Activated naive CD8-positive, alpha-beta T cell treated with anti-CD3 and anti-CD28 coated beads for 36 hours (primary cell): ENCODE measurements at places on chromosomes 11 and 22.

DNA sequence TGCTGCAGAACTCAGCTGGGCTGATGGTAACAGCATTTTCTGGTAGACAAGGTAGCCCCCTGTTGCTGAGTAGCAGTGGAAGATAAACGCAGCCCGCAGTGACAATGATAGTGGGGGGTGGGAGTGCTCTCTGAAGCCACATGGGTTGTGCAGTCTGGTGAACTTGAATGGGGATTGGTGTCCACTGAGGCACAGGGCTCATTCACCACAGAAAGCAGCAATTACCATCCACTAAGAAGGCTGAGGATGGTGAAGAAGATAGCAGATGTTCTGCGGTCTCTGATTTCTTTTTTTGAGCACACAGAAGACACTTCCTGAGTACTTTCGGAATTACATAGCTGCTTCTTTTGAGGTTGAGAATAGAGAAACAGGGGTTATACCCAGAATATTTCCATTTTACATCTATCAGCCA is 150.3 kb downstream of the LRRC4C start:
- DNase-seq: no peak

GRCh38 chr11:48900131-48900800 is 83.4 kb downstream of the TRIM51G start:
- no peak for DNase-seq

- DNase-seq: no peak
Measured at GRCh38 chr22:44341431-44342346, 28.9 kb upstream of the SHISAL1 start.

DNA sequence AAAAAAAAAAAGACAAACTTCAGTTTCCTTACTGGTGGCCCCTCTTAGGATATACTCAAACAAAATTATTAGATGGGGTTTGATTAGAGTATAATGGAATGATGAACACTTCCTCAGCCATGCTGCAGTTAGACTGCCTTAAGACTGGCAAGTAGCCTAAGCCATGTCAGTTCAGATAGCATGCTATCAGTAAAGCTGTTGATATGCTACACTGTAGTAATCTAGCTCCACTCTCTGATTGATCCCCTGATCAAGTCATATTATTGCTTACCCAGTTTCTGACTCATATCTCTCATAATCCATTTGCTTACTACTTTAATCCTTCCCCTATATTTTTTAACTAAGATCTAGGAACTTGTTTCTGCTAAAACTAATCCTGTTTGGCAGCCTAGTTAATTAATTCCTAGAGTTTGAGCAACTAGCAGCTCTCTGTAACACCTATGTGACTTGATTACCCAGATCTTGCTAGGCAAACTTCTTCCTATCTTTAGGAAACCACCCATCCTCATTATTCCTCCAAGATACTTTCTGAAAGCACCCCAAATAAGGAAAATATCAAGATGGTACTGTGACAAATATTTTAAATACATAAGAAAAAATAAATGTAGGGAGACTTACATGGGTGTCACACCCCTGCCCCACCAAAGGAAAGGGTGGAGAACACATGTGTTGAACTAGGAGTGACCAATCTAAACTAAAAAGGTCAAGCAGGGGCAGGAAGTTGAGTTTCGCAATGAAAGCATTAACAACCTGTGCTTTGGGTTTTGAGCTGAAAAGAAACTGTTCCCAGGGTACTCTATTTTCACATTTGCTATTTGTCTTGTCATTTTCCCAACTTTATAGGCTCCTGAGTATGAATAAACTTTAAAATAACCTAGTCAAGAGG is 43.2 kb downstream of the PIK3C2A start:
- DNase-seq: no peak

DNA sequence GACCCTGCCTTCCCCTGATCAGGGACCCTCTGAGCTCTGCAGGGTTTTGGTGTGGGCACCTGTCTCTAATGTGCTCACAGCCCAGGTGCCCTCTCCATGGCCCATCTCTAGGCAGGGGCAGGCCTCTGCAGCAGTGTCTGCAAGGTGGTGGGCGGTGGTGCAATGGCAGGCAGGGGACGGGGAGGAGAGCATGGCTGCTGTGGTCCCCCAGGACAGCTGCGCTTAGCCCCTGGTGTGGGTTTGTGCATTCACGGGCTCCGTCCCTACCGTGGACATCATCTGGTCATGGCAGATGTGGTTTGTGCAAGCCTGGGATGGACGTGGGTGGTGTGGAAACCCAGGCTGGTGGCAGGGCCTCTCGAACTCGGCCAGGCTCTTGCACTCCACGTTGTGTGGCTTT is 443.1 kb downstream of the TBC1D22A start:
- no peak for DNase-seq

DNA sequence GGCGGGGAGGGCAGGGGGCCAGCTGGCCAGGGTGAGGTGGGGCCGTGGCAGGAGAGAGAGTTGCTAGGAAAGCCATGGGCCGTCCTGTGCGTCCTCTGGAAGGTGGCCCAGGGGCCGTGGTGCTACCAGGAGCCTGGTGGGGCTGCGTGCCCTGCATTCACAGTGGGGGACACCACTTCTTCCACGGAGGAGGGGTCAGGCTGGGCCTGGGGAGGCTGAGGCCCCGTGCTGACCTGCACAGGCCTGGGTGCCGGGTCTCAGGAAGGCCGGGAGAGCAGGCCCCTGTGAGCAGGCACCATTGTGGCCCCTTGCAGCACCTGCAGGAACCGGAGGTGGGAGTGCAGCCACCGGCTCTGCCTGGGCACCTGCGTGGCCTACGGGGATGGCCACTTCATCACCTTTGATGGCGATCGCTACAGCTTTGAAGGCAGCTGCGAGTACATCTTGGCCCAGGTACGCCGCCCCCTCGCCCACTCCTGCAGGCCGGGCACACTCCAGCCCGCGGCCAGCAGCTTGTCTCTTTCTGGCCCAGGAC is 12.0 kb downstream of the MUC5B start:
- DNase-seq: no peak

GRCh38 chr11:122634501-122634900 is 21.0 kb upstream of the UBASH3B start:
- DNase-seq: no peak

- DNase-seq: no peak
Measured at GRCh38 chr11:95490625-95491024, 259.6 kb upstream of the SESN3 start.

DNA sequence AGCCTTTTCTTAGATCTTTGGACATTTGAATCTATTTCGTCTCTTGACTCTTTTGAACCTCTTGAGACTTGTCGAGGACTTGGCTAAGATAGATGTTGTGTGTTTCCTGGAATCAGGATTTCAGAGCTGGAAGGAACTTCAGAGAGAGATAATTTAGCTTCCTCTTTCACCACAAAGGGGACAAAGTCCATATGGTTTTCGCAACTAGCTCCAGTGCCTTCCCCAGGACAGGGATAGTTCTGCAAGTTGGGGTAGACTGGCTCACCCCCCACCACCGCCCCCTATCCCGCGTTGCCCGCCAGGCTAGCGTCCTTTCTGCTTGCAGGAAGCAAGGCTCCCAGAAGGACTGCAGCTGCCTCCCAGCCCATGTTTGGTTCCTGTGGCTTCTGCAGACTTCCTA is 75.7 kb upstream of the MYO18B start:
- DNase-seq: no peak

DNA sequence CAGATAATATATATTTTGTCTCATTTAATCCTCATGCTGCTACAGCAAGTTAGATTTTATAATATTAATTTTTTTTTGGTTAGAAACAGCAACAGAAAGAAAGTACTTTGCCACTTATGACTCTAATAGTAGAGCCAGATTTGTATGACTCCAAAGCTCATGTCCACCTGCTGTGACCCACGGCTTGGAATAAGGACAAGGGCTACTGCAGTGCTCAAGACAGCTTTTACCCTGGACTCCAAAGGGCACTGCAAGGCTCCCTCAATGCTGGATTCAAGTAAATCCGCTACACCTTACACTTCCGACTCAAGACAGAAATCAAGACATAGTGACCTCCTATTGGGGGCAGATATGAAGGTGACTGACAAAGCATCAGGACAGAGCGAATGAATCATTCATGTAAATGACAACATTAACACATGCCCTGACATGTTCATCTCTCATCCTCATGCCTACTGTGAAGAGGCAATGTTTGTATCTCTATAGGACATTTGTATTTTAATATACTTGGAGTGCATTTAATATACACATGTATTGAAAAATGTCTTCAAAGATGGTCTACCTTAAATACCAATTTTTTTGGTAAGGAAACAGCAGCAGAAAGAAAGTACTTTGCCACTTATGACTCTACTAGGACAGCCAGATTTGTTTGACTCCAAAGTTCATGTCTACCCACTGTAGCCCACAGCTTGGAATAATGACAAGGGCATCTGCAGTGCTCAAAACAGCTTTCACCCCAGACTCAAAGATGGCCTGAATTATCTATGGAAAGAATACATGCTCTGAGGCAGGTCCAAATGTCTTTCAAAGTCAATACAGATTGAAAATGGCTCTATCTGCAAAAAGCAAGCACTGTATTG is 375.6 kb upstream of the CCDC90B start:
- no peak for DNase-seq

- DNase-seq: no peak
Measured at GRCh38 chr11:78241475-78241874, 52.8 kb downstream of the USP35 start.

DNA sequence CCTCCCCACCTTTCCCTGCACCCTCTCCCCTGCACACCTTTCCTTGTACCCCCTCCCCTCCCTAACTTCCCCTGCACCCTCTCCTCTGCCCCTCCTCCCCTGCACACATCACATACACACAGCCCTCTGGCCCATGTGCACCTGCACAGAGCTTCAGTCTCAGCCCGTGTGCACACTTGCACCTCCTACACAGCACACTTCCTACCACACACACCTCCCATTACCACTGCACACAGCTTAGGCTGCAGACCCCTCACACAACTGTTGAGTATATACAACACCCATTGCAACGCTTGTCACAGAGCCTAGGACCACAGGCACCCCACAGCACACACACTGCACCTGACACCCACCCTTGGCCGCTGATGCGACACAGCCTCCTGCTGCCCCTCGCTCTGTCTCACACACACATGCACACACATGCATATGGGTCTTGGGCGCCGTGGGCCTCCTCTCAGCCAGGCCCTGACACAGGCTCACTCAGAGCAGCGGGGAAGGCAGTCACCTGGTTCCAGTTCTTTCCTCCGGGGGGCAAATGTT is 411 bp downstream of the SIGIRR start:
- no peak for DNase-seq

- no peak for DNase-seq
Measured at GRCh38 chr11:134015556-134015955, 53.3 kb upstream of the JAM3 start.
